ENCODE measurements at places on chromosomes 5 and 9.
A peak's percentile ranks its signal among the peaks of the same experiment; 100 is the strongest.

GRCh38 chr5:155872629-155873220, 454.2 kb upstream of the SGCD start:
- DNase-seq: no peak

GRCh38 chr5:73625372-73625943, 538 bp upstream of the ARHGEF28 start:
- DNase-seq: peak; percentile 13

DNA sequence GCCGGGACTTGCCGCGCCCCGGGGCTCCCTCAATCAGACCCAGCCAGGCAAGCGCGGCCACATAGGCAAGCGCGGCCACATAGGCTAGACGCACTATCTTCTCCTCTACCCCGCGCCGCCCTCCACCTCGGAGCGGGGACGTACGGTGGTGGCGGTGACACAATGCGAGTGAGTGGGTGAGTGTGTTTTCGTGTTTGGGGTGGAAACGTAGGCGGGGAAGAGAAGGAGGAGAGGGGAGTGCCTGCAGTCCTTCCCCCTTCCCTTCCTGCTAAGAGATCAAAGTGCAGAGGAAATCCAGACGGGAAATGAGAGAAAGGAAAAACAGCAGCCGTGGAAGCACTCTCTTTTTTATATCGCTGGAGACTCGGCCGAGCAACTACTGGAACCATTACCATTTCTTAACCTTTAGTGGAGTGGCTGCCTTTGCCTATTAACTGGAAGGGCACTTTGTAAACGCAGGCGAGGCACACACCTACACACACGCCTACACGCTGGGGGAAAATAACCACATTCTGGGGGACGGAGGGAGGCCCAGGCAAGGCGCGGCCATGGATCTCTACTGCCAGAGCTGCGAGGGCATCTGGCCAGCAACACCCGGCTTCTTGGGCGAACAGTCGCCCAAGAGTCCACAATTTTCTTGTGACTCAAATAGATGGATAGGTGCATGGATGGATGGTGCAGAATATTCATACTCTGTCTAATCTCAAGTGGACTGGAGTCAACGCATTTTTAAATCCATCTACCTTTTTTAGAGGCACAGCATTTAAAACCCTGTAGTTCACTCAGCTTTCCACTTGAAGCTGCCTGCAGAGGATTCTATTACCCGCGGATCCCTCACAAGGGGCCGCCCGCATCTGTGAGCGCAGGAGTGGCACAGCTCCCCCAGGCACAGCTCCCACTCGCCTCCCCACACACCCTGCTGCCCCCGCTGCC, 2.1 kb downstream of the EDIL3 start:
- DNase-seq: peak; percentile 55

GRCh38 chr9:104527109-104527508, at the start of gene OR13C4:
Gene OR13C4 (minus strand): TSS chr9:104527209. CDS start chr9:104527209, 0 bp downstream.
- DNase-seq: no peak

- DNase-seq: no peak
Observed at GRCh38 chr5:81283976-81284375, 17.4 kb upstream of the ZCCHC9 start.

DNA sequence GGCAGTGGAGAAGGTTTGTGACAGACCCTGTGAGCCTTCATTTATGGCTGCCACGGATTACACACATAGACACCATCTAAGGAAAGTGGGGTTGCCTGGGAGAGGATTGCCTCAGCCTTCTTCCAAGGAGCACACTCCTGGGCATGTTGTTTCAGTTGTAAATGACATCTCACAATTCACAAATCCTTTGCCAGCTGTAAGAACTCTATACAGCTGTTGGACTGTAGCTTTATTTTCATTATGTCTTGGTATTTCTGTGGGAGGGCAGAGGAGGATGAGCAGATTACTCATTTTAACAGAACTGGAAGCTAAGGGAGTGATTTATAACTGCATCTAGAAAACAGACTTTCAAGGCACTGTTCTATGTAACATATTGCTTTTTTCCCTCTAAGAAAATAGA, 25.6 kb downstream of the MELK start:
- no peak for DNase-seq

- DNase-seq: no peak
Observed at GRCh38 chr9:93120846-93121315, 13.2 kb downstream of the NINJ1 start.

DNA sequence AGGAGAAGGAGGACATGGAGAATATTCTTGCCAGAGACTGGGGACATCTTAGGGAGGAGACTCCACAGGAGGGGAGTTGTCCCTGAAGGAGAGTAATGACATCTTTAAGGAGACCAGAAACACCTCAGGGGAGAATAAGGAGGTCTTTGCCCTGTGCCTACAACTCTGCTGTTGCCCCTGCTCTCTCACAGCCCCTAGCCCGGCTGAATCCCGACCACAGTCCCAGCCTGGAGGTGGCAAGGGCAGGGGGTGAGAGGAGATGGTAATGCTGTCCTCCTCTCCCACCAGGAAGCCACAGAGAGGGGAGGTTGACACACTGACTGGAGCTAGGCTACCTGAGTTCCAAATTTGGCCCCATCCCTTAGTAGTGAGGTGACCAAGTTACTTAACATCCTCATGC, 30.2 kb upstream of the ENHO start:
- DNase-seq: no peak

DNA sequence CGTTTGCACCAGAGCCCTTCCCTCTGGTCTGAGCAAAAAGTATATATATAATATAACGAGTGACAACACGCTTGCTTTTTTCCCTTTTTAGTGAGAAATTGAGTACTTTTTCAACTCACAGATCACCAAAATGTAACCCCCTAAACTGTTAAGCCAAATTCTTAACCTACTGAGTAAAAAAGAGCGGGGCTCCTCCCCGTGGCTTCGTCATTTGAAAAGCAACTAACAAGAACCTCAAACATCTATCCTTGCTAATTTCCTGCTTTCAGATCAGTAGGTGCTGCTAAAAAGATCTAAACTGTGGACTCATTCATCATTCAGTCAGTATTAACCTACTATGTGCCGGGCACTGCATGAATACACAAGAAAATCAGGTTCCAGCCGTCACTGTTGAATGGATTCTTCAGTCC, 1.0 kb upstream of the PTBP3 start:
- DNase-seq: peak; percentile 50

DNA sequence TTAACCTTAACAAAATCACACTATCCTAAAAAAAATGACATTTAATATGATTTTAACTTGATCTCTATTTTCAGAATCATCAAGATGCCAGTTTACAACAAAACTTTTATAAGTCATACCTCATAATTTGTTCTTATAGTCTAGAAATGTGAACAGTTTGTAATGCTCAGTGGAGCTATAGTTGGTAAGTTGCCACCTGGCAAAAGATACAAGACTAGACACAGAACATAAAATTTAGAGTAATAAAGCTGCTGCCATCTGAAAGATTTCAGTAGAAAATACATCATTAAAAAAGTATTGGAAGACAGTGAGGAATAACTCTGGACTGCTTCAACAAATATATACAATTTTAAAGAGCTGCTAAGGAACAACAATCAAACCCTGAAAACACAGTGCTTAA, 233.8 kb downstream of the GABRG2 start:
- DNase-seq: peak; percentile 19

DNA sequence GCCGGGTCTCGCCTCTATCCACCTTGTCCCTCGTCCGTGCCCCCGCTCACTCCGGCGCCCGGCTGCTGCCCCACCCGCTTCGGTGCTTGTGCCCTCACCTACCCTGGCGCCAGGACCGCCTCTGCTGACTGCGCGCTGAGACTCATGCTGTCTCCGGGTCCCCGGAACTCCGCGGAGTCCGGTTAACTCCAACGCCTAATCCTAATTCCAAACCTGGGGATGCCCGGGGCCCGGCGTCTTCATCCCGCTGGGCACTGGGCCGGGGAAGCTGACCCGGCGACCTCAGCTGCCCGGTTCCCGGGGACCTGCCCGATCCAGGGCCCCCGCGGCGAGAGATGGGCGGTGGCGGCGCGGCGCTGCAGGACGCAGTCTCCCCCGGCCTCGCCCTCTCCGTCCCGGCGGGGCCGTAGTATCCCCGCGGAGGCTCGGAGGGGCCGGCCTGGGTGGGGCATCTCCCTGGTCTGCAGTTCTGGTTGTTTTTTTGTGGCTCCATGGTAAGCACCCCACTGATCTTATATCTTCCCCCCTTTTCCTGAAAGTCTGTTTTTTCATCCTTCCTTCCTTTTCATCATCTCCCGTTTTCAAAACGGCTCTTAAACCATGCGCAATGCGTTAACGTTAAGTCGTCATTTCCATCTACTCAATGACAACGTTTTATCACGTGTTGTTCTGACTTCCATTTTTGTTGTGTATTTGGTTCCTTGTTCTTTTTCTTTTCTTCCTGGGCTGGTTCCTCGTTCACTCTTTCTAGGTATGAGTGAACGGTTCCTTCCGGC, 41.1 kb upstream of the PLEKHG4B start:
- no peak for DNase-seq

- DNase-seq: no peak
Observed at GRCh38 chr9:121172726-121173487, 28.8 kb downstream of the RAB14 start.

DNA sequence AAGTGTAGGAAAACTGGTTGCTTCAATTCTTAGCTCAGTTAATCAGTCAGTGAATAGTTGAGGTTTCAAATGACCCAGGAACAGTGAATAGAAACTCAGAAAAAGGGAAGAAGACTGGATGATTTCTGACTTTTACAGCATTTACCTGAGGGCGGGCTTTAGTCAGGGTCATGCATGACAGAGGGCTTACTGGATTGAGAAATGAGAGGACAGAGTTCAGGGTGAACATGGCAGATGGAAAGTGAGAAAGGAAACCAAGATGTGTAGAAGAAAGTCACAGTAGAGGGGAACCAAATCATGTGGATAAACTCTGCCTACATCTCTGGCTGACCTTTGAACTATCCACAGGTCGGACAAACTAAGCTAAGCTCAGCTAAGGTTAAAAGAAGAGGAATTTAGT, 596.0 kb downstream of the SEMA5A start:
- DNase-seq: no peak

DNA sequence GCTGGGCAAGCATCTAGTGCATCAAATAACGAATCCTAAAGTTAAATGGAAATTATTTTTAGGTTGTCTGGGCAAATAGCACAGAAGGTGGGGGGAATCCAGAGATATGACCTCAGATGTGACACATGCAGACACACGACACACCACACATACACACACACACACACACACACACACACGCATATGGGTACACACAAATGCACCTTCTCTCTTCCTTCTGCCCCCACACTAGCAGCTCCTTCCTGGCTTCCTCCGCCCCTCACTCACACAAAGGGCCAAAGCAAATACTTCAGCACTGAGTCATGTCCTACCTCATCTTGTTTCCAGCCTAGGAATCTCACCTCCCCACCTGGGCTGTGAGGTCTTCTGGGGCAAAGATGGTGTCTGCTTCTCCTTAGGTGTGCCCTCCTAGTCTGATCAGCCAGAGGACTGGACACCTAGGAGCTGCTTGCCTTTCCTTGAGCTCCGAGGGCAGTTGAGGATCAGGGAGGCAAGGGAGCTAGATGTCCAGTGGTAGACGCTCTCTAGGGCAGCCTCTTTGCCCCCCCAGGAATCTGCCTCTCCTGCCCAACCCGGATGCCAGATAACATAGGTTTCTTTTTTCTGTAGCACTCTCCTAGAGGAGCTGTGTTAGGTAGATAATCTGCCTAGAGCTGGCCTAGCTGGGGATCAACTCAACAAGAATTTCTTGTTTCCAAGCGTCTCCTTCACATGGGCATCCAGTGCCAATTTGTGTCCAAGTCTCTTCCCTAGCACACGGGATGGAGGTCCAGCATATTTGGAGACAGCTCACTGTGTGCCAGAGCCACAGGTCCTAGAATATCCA, 14.3 kb upstream of the JADE2 start:
- no peak for DNase-seq

- no peak for DNase-seq
Observed at GRCh38 chr9:136578626-136578914, 32.7 kb upstream of the NOTCH1 start.

GRCh38 chr5:154758977-154759376, 3.8 kb downstream of the LARP1 start:
- no peak for DNase-seq

- no peak for DNase-seq
Observed at GRCh38 chr9:74120470-74120869, 376.7 kb upstream of the RORB start.

- no peak for DNase-seq
Observed at GRCh38 chr9:22117511-22118384, 108.6 kb upstream of the CDKN2B start.

DNA sequence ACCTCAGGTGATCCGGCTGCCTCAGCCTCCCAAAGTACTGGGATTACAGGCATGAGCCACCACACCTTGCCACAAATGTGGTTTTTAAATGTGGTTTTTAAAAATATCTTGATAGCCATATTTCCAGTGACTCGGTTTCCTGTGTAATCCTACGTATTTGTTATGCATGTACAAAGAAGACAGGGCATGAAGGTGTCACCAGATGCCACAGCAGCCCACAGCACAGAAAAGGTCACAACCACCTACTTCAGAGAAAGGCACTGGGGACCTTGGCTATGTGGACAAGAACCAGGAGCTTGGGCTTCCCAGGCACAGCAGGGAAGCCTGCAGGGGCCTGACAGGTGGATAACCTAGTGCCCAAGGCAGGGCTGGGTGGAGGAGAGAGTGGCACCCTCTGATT, 38.0 kb downstream of the C9orf50 start:
- DNase-seq: no peak
